ENCODE measurements at places on chromosomes 5 and 9.

DNA sequence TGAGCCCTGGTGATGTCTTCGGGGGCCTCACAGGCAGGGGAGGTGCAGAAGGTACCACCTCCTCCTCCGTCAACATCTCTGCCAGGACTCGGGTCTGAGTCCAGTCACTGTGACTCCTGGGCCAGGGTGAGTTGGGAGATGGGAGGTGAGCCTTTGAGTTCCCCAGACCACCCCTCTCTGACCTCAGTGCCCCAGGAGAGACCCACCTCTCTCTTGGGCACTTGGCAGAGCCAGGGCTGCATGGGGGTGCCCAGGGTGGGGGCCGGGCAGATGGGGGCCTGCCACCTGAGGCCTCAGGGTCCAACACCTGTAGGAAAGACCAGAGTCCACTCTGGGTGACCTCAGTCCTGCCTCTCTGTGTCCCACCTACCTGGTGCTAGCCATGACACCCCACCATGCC is 6.8 kb downstream of the KIF12 start:
- DNase-seq, result no peak

DNA sequence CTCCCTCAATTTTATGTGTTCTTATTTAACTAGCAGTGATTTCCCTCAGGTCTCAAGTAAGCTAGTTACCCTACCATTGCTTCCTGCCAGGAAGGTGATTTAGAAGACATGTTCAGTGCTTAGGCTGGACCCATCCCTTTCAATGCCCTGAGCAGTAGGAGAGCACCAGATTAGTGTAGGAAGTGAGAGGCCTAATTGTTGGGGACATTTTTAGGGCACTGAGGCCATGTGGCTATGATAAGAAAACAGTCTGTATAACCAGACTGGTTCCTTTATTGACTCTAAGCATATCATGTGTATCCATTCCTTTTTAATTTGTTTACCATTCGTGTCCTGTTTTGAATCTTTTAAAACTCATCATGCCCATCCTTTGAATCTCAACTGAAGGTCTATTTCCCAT is 312.3 kb upstream of the PRR16 start:
- no peak for DNase-seq

- DNase-seq, result no peak
These were observed 602.7 kb upstream of the ZNF608 start for GRCh38 chr5:125348936-125349831.

DNA sequence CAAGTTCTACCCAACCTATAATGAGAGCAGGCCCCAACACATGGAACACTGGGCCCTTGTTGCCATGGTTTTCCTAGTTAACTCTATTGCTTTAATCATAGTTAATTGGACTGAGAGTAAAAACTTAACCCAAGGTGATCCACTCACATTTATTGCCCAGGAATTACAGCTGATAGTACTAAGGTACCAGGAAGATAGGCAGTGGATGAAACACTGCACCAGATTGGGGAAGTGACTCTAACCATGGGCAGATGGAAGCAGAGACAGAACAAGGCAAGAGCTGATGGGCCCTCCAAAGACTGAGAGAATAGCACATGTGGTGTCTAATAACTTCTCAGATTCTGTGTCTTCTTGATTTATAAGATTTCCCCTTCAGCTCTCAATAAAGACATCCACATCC is 145.7 kb upstream of the TRIM32 start:
- no peak for DNase-seq

DNA sequence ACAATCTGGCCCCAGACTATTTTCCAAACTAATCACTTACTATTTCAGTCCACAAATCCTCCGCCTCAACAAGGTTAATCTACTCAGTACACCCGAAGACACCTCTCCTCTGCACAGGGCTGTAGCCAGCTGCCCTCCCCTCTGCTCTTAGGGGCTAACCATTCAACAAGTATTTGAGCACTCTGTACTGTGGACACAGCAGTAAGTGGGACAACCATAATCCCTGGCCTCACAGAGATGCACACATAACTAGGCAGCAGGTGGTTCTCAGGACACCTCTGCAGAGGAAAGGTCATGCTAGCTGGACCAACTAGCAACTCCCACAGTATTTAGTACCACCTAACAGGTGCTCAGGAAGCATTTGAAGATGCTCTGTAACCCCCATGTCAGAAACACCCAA is 5.5 kb downstream of the CAMSAP1 start:
- no peak for DNase-seq

DNA sequence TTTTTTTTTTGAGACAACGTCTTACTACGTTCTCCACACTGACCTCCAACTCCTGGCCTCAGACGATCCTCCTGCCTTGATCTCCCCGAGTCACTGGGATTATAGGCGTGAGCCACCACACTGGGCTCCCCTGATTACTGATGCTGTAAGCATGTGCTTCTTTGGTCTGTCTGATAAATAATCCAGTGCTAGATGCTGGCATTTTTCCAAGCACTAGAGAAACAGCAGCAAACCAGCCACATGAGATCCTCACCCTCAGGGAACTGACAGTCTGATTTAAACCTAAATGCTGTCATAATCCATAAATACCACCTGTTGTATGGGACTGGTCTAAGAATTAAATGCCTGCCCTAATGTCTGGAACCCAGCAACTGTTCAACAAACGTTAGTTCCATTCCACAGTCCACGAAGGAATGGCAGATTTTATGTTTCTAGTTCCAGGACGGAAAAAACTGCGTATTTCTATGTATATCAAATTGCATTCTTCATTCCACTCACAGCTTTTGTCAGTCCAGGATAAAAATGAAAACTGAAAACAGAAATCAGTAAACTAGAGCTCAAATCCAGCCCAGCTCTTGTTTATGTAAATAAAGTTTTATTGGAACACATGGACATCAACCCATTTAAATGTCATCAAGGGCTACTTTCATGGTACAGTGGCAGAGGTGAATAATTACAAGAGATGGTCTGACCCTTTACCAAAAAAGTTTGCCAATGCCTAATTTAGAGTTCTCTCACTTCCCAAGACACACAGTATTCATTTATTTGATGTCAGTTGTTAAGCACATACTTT is 20.1 kb downstream of the SLC35D2 start:
- DNase-seq, result no peak
